ENCODE measurements at places on chromosomes 7 and 10.

GRCh38 chr7:138163800-138164199, 87.5 kb downstream of the AKR1D1 start:
- no peak for DNase-seq

GRCh38 chr7:20491284-20491683, 124.2 kb upstream of the ABCB5 start:
- no peak for DNase-seq

DNA sequence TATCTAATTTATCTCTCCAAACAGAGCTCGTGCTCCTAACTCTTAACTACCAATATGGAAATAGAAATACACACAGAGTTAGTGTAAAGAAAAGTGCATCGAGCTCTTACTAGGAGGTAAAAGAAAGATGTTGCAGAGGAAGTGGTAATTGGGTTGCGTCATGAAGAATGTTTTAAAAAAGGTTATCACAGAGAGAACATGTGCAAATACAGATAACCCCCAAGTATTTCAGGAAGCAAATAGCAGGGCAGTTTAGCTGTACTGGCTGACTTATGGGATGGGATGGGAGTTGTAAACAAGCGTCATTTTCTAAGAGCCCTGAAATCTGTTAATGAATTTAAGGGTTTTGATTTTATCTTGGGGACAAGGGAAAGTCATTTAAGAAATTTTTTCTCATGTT, 153.9 kb downstream of the AGMO start:
- DNase-seq: no peak

GRCh38 chr10:63751836-63752235, 230.6 kb downstream of the REEP3 start:
- DNase-seq: no peak

GRCh38 chr7:34061149-34061548, 155.8 kb downstream of the BMPER start:
- no peak for DNase-seq

DNA sequence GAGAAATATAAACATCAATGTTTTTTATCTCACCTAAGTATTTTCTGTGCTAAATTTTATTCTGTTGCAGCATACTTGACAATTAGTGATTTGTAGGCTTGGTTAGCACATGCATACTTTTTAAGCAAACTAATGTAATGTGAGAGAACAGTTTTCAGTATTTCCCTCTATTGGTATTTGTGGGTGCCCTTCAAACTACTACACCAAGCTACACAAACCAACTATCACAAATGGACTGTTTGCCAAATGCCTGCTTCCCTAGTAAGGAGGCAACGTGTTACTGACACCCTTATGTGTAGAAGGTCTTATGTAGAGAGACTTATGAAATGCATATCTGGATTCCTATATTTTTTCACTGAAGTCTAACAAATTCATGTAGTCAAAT, 98.4 kb upstream of the FZD1 start:
- no peak for DNase-seq

DNA sequence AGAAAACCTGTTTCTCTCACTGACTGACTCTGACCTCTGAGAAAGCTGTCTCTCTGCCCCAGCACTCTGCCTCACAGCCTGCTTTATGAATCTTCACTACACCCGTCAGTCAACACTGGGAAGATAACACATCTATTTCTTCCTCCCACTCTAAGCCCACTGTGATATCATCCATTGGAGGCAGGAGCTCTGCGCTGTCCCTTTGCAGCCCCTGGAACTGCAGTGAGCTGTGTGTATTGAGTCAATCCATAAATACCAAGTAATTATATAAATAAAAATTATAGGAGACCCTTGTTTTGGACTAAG, 17.2 kb upstream of the FXYD4 start:
- no peak for DNase-seq

GRCh38 chr7:94436700-94437099, 42.0 kb downstream of the COL1A2 start:
- no peak for DNase-seq

GRCh38 chr7:109498131-109498530, 928.5 kb downstream of the DNAJB9 start:
- DNase-seq: no peak

GRCh38 chr10:89894051-89894450, 192.7 kb downstream of the KIF20B start:
- DNase-seq: no peak

- no peak for DNase-seq
Measured at GRCh38 chr7:143129477-143129876, 2.4 kb upstream of the PIP start.

GRCh38 chr10:28326516-28327490, 23.9 kb upstream of the MPP7 start:
- DNase-seq: no peak

GRCh38 chr10:85459906-85460305, 906.7 kb downstream of the GRID1 start:
- no peak for DNase-seq

DNA sequence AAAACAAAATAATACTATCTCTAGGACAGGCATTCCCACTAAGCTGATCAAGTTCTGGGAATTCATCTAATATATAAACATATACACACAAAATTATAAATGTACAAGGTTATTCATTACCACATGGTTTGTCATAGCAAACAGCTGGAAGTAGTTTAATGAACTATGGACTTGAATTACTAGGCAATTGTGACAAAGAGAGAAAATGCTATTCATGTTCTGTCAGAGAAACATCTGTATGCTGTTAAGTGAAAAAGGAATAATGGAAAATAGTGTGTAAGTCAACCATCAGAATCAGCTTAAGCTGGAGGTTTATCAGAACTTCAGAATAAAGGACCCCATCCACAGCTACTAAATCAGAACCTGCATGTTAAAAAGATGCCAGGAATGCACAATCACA, 2.8 kb downstream of the ZNF248 start:
- no peak for DNase-seq
